Stimulated activated CD4-positive, alpha-beta T cell treated with anti-CD3 and anti-CD28 coated beads, Interleukin-1b, Interleukin-23, amount 100 ng/mL, for 1 hour (primary cell): ENCODE measurements at places on chromosomes 11 and 22.

GRCh38 chr11:74092425-74092824, 78.4 kb downstream of the C2CD3 start:
- DNase-seq, result no peak

GRCh38 chr11:131324921-131325570, 45.4 kb upstream of the NTM start:
- no peak for DNase-seq

GRCh38 chr11:85941380-85941973, 86.3 kb downstream of the CCDC83 start:
- DNase-seq, result no peak

DNA sequence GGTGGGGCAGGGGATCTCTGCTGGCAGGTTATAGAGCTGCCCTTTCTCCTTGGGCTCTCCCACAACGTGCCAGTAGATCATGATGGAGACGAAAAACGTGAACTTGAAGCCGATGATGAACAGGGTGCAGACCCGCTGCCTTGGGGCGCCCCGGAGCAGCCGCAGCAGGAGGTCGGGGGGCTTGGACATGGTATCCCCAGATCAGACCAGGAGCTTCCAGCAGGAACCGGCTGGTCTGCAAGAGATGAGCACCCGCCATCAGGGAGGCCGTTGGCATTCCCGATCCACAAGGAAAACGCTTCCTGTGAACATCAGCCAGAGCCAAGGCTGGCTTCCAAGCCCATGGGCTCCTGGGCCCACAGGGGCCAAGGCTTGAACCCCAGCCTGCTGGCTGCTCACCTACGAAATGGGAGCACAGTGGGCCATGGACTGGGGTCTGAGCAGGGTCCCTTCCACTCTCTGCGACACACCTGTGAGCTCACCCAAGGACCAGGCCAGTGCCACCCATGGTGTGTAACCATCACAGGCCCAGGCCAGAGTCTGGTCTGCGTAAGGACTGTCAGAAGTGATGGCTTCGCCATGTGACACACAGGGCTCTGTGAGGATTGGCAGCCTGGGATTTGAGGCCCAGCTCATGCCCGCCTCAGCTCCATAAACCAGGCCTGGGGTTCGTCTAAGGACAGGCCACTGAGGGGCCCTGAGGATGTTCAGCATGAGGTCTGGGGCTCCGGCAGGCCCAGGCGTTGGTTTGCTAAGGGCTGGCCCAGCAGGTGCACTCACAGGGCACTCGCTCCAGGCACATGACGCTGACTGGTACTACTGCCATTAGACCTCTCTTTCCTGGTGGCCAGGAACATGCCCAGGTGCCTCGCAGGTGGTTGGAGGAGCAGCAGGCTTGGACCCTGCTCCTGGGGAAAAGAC, 26.6 kb downstream of the A4GALT start:
- no peak for DNase-seq

DNA sequence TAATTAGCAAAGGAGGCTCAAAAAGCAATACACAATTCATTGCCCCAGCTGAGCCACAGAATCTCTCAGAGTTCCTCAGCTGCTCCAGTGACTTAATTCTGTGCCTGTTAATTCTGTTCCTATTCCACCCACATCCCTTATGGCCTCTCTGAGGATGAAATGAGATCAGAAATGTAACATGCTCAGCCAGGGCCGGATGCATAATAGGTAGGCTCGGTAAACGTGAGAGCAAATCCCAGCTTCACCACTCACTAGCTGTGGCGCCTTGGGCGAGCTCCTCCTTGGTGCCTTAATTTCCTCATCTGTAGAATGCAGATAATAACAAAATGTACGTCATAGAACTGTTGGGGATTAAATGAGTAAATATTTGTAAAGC, 42.8 kb upstream of the DKK3 start:
- DNase-seq, result no peak

DNA sequence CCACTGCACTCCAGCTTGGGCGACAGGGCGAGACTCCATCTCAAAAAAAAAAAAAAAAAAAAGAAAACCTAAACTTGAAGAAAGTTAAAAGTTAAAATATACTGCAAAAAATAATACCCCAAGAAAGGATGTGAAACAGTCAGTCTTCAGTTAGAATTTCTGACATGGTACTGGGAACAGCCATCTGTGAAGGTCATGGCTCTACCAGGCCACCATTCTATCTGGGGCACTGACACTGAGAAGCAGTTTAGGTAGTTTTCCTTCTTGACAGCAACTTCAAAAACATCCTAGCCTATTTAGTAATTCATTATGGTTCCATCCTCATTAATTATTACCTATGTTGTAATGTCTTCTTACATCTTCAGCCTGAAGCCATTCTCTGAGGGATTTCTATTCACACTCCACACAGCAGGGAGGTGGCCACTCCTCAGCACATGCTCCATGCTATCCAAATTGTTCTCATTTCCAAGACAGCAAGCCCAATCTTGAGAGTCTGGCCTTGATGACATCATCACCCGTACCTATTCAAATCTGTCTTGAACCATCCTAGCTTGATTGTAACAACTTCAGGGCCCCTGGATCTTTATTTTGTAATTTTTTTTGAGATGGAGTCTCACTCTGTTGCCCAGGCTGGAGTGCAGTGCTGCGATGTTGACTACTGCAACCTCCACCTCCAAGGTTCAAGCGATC, 38.2 kb downstream of the SERPIND1 start:
- DNase-seq, result no peak

GRCh38 chr11:48006301-48006992, 26.1 kb downstream of the PTPRJ start:
- no peak for DNase-seq

DNA sequence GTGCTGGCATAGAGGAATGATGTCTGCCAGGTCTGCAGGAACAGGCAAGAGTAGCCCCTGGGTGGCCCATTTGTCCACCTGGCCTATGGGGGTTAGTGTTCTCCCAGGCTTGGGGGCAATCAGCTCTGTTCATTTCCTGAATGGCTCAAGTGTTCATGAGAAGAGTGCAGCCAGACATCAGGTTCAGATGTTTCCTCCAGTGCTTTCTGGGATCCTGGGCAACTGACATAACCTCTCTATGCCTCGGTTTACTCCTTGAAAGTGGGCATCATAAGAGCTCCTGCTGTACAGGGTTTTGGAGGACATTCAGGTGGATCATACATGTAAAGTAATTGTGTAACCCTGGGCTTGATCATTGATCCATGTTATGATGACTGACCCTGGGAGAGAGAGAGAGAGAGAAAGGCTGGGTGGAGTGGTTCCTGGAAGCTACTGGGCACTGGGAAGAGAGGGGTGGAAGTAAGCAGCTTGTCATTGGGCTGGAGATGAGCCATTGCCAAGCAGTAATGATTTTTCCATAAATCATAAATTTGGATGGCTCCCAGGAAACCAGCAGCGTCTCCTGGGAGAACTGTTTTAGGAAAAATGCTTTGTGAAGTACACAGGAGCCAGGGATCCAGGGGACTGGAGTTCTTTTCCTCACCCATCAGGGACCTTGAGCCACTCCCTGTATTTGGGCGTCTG, 30.2 kb upstream of the ACCSL start:
- no peak for DNase-seq

DNA sequence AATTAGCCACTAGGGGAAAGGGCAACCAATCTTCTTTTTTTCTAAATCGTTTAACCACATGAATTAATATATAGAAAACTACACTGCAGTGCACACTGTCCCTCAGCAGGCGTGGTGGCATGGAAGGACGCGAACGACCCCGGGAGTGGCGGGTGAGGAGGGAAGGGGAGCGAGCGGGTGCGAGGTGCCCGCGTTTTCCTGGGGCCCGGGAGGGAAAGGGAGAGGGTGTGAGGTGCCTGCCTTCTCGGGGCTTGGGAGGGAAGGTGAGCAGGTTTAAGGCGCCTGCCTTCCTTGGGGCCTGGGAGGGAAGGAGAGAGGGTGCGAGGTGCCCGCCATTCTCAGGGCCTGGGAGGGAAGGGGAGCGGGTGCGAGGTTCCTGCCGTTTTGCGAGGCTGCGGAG, 765 bp downstream of the GAB4 start:
- no peak for DNase-seq

GRCh38 chr11:120200677-120201076, 10.2 kb upstream of the OAF start:
- no peak for DNase-seq

DNA sequence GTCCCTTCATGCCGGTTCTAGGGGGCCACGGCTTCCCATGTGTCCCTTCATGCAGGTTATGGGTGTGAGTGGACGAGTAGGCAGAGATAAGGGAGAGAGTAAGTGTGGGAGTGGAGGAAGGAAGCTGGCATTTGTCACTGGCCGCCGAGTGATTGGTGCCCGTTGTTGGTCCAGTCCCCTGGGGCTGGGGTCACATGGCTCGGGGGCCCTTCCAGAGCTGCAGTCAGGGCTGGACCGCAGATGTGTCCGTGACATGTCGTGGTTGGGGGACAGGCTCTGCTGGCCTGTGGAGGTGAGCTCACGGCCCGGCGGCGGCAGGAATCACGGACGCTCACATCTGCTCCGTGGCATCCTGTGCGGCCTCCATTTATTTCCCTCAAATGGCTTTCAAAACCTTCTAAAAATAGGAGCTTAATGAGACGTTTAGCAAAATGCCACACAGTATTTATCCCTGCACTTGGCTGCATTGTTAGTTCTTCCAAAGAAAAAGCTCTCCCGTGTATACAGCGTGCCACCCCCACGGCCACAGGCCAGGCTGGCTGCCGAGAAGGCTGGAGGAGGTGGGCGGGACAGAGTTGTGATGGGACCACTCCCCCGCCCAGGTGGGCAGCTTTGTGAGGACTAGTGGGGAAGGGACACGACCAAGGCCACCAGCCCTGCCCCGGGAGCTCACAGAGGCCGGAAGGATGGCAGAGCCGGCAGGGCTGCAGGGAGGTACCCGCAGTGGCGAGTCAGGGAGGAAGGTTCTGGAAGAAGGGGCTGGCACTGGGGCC, 386.7 kb downstream of the TBC1D22A start:
- DNase-seq, result no peak

- DNase-seq, result no peak
These were observed 19.9 kb downstream of the CARS1 start for GRCh38 chr11:3037040-3037944.

GRCh38 chr22:37121887-37122591, 12.5 kb upstream of the TMPRSS6 start:
- peak; percentile 91 for DNase-seq

DNA sequence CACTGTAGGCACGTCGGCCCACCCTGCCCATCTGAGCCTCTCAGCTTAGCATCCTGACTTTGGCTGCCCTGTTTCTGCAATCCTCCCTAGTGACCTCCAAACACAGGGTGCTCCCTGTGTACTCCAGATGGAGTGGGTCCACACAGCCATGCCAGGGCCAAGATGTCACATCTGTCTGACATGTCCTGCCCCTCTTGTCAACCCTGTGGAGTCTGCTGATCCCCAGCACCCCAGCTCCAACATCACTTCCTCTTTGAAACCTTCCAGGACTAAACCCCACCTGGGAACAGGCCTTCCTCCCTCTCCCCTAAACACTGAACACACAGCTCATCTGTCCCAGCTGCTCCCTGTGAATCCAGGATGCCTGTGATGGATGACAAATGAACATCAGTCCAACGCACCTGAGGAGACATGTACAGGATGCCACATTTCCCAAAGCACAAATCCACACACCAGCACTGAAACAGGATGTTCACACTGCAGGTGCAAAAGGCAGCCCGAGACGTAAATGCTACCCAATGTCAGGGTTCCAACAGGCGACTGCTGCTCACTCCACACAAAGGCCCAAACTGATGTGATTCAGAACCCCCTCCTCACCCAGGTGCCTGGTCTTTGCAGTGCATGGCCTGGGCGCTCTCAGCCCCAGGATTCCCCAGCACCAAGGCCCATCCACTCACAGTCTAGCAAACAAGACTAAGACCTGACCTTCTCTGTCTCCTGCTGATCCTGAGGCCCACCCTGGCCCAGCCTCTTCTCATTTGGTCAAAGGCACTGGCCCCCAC, 2.0 kb upstream of the TSSK2 start:
- DNase-seq, result no peak

GRCh38 chr11:60204922-60205321, 22.0 kb upstream of the MS4A6A start:
- no peak for DNase-seq

DNA sequence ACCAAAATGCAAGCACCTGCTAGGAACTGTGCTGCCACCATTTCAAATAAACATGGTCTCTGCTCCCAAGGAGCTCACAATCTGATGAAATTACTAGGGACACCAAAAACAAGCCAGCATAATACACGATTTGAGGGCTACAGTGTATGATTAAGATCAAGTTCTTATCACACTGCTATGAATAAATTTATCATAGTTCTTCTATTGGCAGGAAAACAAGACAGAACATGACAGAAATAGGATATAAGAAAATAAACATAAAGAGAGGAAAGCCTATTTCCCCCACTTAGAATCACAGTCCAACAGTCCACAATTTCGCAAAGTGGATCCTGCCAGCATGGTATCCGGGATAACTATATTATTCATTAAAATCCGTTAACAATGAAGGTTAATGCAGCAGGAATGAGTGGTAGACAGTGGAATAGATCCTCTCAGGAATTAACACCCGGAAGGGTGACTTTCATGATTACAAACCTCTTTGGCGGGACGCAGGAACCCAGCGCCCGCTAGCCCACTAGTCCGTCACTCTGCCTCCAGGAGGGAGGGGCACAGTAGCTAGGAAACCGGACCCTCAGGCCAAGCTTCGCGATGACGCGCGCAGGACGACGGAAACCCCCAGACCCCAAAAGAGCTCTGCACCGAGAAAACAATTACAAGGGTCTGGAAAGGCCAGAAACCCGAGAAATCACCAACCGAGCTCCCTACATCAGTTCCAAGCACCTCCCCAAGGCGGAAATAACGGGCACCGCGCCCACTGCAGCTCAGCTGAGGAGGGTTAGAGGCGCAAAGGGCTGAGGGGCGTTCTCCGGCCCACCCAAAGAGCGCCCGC, 607 bp downstream of the CCDC82 start:
- DNase-seq, result no peak

DNA sequence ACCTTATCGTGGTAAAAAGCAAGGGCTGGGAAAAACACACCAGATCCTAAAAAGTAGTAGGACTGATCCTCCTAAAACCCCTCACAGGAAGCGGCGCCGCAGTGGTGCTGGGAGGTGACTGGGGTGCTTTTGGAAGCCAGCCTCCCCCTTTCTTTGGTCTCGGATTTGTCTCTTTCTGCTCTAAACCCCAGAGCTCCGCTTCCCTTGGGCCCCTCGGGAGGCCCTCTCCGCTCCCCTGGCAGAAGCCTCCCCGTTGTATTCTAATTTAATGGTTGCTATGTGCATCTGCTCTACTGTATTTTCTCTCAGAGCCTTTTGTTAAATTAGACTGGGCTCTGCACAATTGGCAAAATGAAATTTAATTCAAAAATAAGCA, 587.7 kb downstream of the OPCML start:
- DNase-seq, result no peak

- DNase-seq, result no peak
These were observed at the start of gene SLC16A8 for GRCh38 chr22:38083931-38084631. Gene SLC16A8 (minus strand): TSS chr22:38084184. CDS start chr22:38082873, 1,311 bp downstream.

DNA sequence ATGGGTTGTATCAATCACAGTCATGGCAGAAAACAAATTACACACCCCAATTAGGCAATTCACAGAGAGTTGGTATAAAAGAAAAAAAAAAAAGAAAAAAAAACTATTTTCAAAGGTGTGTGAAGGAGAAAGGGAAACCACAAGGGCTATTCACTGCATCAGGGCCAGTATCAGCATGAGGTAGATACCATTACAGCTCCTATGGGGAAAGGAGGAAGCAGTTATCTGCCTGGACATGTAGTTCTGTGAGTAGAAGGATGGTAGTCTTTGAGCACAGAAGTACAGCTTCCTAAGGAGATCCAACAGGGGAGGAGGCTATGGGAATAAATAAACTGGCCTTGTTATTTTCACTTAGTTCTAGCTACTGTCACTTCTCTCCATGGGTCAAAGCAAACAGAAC, 746.1 kb downstream of the LUZP2 start:
- DNase-seq, result no peak
